ENCODE measurements at places on chromosomes 7 and 10. TPM values are rescaled to one million over a fixed set of nuclear protein-coding genes. Genes with fewer than 3 reads are reported as not detected.

Gene CRPPA
- 0.58 TPM for total RNA-seq

DNA sequence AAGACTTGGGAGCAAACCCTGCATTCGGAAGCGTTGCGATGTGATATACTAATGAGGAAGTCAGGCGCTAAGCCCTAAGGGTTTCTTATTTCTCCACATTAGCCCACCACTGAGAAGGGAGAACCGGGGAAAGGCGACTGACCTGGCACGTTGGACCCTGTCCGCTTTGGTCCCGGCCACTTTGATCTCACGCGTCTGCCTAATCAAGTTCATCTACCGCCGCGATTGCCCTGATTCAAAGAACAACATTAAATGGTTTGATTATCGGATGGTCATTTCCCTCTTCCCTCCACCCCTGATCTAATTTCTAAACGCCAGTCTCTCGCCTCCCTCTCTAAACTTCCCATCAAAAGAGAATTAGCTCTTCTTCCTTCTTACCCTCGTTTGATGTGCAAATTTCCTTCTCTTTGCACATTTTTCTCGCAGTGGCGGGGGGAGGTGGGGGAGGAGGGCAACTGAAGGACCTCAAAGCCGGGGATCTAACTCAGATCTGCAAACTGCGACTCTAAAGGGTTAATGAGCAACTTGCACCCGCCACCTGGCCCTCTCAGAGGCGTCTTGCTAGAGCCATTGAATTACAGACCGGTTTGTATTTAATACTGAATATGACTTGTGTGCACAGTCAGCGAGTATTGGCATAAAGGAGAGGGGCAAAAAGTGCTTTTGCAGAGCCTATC lies 687 bp upstream of the DKK1 start:
- H3K27me3 ChIP-seq = peaks cover 68% of the 10 kb centered on the region
- DNase-seq = no peak
- no peak overlapping the region for H3K4me3 ChIP-seq
- H3K36me3 ChIP-seq = no peaks in the 10 kb centered on the region
- peaks cover 13% of the 10 kb centered on the region for H3K4me1 ChIP-seq
- H3K27ac ChIP-seq = no peak overlapping the region

GRCh38 chr7:122885583-122886356 lies 490 bp downstream of the CADPS2 start:
- peaks cover 55% of the 10 kb centered on the region for H3K27me3 ChIP-seq
- no peak for DNase-seq
- peaks cover 8% of the 10 kb centered on the region for H3K4me1 ChIP-seq
- no peak overlapping the region for H3K27ac ChIP-seq

Gene MMD2
- not detected for total RNA-seq

Gene SOSTDC1
- not detected for total RNA-seq

GRCh38 chr10:21184216-21184615 lies 287.1 kb upstream of the NEBL start:
- H3K4me3 ChIP-seq = no peak overlapping the region
- H3K27ac ChIP-seq = no peak overlapping the region
- no peaks in the 10 kb centered on the region for H3K4me1 ChIP-seq
- DNase-seq = no peak
- no peaks in the 10 kb centered on the region for H3K36me3 ChIP-seq
- no peaks in the 10 kb centered on the region for H3K27me3 ChIP-seq

Gene NXPH1
- total RNA-seq = not detected

- no peak overlapping the region for H3K4me3 ChIP-seq
- no peaks in the 10 kb centered on the region for H3K27me3 ChIP-seq
Observed at GRCh38 chr7:56110611-56111010, 4.3 kb upstream of the CHCHD2 start.

- H3K27ac ChIP-seq = no peak overlapping the region
- no peaks in the 10 kb centered on the region for H3K27me3 ChIP-seq
- no peak overlapping the region for H3K4me3 ChIP-seq
- no peaks in the 10 kb centered on the region for H3K36me3 ChIP-seq
- no peak for DNase-seq
Observed at GRCh38 chr10:5854131-5854475, 35.6 kb downstream of the ANKRD16 start.

DNA sequence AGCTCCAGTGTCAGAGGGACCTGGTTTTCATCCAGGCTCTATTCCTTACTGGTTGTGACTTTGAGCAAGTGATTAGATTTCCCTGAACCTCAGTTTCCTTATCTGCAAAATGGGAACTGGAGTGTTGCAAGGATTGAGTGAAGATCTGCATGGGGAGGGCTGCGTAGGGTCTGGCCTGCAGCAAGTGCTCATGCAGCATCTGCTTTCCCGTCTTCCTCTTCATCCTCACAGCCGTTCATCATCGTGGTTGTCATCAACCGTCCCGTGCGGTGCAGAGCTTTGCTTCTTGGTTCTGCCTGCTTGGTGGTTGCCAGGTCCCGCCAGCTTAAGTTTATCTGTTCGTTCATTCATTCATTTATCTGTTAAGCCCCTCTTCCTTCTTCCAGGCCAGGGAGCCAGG lies 135.0 kb downstream of the GRK5 start:
- no peak overlapping the region for H3K27ac ChIP-seq
- peaks cover 9% of the 10 kb centered on the region for H3K36me3 ChIP-seq
- H3K27me3 ChIP-seq = no peaks in the 10 kb centered on the region
- H3K4me3 ChIP-seq = no peak overlapping the region

Gene ITPRID1
- not detected for total RNA-seq
